ENCODE measurements at places on chromosomes 7 and 10. TPM values are rescaled to one million over a fixed set of nuclear protein-coding genes. Genes with fewer than 3 reads are reported as not detected.

GRCh38 chr10:13528875-13529713 lies at the start of gene BEND7:
Gene BEND7, minus strand, starts transcription at chr10:13529014. Its CDS starts 481 bp downstream, at chr10:13528533.
- DNase-seq, result peak; percentile 27

The PILRA gene
- total RNA-seq, result 0.90 TPM

The CASTOR2 gene
- 2.5 TPM for total RNA-seq

- DNase-seq, result no peak
- H3K4me1 ChIP-seq, result no peaks in the 10 kb centered on the region
Measured at GRCh38 chr7:137669706-137670105, 177.1 kb downstream of the DGKI start.

DNA sequence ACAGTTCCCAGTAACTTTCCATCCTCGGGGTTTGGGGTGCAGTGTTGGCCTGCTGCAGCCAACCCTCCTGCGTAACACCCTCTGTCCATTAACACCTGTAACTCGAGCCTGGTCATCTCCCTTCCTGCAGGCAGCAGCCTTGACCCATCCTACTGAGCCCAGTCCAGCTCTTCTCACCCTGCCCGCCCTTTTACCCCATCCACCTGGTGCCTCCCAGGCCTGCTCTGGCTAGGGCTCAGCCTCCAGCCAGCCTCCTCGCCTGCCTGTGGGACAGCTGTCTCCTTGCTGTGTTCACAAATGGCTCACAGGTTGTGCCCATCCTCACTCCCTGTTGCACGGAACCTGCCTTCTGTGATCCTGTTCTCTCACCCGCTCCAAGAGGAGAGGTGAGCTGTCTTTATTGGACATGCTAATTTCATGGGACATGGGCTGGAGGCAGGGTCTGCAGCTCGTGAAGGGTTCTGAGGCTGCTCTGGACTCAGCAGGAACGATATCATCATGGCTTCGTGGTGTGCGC lies 277.2 kb upstream of the TCERG1L start:
- no peak overlapping the region for H3K4me3 ChIP-seq
- peaks cover 5% of the 10 kb centered on the region for H3K27me3 ChIP-seq
- no peak overlapping the region for H3K27ac ChIP-seq
- no peak for DNase-seq
- no peaks in the 10 kb centered on the region for H3K36me3 ChIP-seq

DNA sequence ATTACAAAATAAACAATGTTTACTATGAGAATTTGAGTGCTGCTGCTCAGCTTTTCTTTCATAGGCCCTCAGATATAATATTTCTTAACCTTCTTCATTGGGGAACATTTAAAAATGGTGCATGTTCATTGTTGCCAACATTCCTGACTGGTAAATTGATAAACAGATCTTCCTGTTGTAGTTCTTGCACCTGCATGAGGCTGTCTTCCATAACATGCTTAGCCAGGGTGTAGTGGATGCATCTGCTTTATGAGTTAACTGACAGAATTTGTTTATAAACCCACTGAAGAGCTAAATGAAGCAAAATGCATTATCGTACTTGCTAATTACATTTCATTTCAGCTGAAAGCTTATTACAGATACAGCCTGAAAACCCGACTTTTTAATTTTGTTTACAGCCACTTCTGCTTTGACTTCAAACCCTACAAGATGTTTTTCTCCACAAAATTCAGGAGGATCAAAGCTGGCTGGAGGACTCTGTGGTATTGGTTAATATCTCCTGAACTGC lies 177.2 kb downstream of the SEM1 start:
- no peaks in the 10 kb centered on the region for H3K36me3 ChIP-seq
- DNase-seq, result no peak
- no peak overlapping the region for H3K27ac ChIP-seq
- H3K4me3 ChIP-seq, result no peak overlapping the region
- H3K4me1 ChIP-seq, result no peaks in the 10 kb centered on the region
- peaks cover 15% of the 10 kb centered on the region for H3K27me3 ChIP-seq

All from activated CD4-positive, alpha-beta T cell treated with anti-CD3 and anti-CD28 coated beads for 36 hours (primary cell).